ENCODE measurements at places on chromosomes 11 and 22.
A peak's percentile ranks its signal among the peaks of the same experiment; 100 is the strongest.

GRCh38 chr11:126817523-126818450, 182.8 kb downstream of the KIRREL3 start:
- DNase-seq, result no peak

- DNase-seq, result no peak
Measured at GRCh38 chr22:35611891-35612576, 5.1 kb downstream of the MB start.

DNA sequence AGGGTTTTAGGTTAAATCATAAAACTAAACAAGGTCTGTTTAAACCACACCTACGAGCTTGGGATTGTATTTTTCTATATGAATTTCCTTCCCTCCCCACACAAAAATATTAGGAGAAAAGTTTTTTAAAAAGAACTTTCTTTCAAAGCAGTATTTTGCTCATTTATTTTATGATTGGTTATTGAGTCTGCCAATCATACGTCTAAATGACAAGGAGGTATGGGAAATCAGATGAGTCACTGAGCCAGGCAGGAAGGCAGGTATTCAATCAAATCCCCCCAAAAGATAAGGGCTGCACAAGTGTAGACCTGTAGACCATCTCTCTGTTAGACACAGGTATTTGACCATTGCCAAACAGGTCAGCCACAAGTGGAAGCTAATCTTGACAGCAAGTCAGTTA, 440.1 kb upstream of the CCDC90B start:
- no peak for DNase-seq

DNA sequence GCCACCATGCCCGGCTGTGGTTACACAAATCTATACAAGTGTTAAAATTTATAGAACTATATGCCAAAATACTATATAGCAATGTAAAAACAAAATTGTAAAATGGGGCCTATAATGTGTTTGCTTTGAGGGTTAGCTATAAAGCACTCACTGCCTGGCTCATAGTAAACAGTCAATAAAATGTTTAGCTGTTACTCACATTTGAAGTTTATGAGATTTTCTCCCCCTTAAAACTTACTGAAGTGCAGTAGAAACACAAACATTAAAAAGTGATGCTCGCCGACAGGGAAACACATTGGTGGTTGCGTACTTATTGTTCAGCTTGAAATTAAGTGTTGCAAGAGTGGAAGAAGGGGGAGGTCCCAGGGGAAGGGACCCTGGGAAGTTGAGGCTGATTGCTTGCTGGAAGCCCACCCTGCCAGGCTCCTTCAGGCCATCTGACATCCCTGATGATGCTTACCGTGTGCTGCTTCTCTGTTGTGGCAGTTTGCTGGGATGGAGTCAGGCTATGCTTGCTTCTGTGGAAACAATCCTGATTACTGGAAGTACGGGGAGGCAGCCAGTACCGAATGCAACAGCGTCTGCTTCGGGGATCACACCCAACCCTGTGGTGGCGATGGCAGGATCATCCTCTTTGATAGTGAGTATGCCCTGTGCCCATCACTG, 52.1 kb downstream of the KREMEN1 start:
- DNase-seq, result no peak

GRCh38 chr11:44971185-44971584, 20.5 kb upstream of the TP53I11 start:
- no peak for DNase-seq

GRCh38 chr22:47601666-47602065, 839.2 kb downstream of the TBC1D22A start:
- DNase-seq, result peak; percentile 11

- peak; percentile 19 for DNase-seq
Measured at GRCh38 chr11:16979703-16980622, 34.3 kb downstream of the PLEKHA7 start.

DNA sequence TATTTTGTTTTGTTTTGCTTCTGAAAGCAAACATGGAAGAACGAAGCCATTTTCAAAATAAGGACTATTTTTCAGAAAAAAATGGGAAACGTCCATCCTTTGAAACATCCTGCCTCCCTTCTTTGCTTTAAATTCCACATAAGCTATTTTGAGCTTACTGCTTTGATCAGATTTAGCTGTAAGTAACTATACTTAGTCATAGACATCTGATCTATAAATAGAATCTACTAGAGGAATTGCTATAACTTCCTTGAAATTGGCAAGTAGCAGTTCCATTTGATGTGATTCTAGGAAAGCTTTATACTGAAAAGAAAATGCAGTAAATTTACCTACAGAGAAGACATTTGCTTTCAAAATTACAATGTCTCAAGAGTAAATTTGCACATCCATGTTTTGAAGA, 305.8 kb downstream of the TTC28 start:
- no peak for DNase-seq

- DNase-seq, result no peak
Measured at GRCh38 chr11:131441051-131441810, 70.8 kb downstream of the NTM start.

GRCh38 chr11:133383201-133383600, 149.1 kb downstream of the OPCML start:
- DNase-seq, result no peak

DNA sequence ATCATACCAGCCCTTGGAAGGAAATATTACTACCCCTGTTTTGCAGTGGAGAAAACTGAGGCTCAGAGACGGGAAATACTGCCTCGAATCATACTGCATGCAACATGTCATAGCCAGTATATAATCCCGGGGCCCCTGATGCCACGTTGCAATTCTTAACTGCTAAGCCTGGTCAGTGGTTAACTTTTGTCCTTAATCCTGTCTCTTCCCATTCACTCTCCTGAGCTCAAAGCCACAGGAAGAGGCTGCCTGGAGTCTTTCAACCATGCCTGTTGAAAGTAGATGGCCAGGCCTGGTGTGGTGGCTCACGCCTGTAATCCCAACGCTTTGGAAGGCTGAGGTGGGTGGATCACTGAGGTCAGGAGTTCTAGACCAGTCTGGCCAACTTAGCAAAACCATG, 166.6 kb downstream of the MIAT start:
- no peak for DNase-seq

DNA sequence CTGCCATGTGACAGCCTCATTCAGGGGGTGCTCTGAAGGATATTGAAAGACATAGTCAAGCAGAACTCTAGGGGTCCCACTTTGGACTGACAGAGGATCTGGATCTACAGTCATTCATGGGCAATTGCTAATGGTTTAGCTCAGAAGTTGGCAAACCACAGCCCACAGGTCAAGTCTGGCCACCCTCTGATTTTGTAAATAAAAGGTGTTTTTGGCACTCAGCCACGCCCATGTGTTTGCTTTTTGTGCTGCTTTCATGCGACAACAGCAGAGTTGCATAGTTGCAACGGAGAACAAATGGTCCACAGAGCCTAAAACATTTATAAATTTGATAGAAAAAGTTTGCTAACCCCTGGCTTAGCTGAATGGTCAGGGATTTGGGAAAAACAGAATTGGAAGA, 41.7 kb downstream of the RPS6KA4 start:
- DNase-seq, result no peak

DNA sequence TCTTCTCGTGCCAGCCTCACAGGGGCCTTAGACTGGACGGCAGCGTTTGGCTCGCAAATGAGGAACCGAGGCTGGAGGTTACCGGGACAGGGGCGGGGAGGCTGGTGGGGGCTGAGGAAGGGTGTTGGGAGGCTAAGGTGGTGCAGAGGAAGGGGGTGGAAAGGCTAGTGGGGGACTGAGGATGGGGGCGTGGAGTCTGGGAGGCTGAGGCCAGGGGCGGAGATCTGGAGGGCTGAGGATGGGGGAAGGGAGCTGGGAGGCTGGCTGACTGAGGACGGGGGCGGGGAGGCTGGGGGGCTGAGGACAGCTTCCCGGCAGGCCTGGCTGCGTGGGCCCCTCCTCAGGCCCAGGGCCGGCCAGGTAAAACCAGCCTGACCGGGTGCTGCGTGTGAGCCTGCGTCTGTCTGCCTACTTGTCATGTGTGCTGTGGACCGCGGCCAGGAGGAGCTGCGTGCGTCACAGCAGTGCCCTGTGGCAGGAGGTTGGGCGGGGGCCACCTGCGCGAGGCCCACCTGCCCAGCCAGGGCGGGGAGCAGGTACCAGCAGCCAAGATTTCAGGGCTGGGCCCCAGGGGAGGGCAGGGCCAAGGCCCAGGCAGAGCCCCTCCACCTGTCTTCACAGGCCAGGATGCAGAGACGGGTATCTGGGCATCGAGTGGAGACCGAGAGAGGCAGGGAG, 9.4 kb upstream of the PIM3 start:
- no peak for DNase-seq

- DNase-seq, result no peak
Measured at GRCh38 chr11:121773076-121773475, 320.3 kb upstream of the SORL1-AS1 start.

- peak; percentile 91 for DNase-seq
Measured at GRCh38 chr11:134331354-134332188, at the start of gene GLB1L2. TSS of gene GLB1L2 (plus strand) at chr11:134331988. CDS start at chr11:134332062, 74 bp downstream.

DNA sequence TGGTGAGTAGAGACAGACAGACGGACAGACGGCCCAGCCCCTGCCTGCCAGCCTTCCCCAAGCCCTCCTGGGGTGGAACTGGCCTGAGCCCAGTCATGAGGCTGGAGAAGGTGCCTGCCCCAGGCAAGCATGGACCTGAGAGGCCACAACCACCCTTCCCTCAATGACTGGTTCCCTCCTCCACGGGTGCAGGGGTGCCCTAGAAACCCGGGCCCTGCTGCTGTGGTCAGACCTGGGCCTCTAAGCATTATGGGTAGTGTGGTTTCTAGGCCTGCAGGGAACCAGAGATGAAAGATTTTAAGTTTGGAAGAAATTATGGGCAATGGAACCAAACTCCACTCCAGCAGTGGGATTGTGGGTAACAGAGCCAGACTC, 13.5 kb downstream of the RHBDD3 start:
- no peak for DNase-seq

- DNase-seq, result peak; percentile 34
Measured at GRCh38 chr22:49193348-49193747, 634.3 kb downstream of the BRD1 start.

DNA sequence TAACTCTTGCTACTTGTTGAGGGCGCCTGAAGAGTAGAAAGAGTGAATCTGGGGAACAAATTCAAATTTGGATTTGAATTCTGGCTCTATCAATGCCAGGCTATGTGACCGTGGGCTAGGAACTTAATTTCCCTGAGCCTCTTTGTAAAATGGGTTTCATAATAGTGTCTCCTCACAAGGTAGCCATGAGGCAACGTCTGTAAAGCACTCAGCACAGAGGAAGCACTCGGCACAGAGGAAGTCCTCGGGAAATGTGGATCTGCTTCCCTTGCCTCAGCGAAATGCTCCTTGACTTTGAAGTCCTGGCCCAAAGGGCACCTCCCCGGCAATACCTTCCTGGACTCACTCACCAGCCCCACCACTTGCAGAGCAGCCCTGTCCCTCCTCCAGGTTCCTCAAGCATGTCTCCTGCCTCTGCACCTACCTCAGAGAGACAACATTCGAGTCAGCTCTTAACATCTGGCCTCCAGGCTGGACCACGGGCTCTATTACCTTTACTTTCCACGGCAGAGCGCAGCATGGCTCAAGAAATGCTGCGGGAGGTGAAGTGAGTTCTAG, 17.7 kb downstream of the CD6 start:
- no peak for DNase-seq

DNA sequence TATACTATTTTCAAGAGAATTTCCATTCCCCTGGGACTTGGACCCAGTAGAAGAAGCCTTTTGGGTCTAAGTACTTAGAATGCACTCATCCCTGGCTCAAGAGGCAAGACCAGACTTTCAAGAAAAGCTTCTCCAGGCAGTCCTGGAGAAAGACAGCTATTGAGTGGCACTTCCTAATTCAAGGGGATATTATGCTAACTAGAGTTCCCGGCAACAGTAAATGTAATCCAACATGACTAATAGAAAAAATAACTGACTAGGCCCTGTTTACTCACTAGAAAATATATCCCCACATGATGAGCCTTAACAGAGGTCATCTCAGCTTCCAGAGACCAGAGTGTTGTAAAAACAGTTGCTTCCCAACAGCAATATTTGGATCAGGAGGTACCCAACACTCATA, 47.2 kb upstream of the AKIP1 start:
- DNase-seq, result no peak

DNA sequence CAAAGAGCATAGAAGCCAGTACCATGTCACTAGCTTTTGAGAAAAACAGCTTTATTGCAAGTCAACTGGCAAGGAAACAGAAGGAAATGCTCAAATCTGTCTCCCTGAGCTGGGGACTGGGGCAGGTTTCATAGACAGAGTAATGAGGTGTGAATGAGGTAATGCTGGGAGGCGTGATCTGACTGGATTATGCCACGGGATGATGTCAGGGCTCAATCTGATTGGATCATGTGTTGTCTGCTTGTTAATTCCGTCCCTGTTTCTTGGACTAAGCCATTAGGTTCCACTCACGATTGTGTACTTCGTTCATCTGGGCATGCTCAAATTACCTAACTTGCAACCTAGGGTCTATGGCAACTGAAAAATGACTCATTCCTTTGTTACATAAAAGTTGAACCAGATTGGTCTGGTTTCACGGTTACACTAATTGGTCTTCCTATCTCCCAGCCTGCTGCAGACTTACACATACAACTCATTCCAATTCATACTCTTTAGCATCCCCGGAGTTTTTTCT, 20.2 kb upstream of the OR10A5 start:
- no peak for DNase-seq

DNA sequence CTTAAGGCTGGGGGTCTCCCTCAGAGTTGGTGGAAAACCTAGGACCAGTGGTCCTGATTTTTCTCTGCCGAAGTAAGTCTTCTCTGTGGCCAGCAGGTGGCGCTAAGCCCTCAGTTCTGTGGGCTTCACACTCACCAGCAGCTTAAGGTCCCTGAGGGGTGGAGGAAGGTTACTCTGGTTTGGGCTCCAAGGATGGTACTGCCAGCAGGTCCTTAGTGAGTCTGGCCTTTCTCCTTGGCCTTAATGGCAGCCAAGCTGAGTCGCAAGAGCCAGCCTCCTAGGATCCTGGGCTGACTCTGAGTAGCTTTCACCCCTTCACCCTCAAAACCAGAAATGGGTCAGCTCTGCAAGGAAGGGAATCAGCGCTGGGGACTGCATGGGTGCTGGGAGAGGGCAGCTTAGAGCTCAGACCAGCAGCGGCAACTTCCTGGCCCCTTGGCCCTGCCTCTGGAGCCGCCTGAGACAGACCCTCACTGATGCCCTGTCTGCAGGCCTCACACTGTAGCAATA, 4.4 kb downstream of the KCNJ11 start:
- DNase-seq, result peak; percentile 93

DNA sequence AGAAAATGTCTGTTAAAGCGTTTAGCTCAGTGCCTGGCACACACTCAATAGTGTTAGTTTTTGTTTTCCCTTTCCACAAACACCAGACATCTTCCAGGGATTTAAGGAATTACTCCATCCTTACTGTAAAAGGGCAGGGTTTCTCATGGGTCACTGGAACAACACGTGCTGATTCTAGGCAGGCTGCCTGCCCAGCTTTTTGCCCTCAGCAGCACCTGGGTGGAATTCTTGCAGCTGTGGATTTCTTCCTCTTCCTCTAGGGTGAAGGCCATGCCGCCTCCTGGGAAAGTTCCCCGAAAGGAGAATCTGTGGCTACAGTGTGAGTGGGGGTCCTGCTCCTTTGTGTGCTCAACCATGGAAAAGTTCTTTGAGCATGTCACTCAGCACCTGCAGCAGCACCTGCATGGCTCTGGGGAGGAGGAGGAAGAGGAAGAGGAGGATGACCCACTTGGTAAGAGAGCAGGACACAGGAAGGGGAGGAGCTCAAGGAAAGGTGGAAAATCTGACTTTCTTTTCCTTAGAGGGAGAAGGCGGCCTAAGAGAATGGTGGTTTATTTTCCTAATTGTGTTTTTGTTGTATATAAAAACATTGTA, 5.4 kb downstream of the HINFP start:
- DNase-seq, result no peak

Measured in spleen (tissue), 13 donors.